ENCODE measurements at places on chromosomes 7 and 10. TPM values are rescaled to one million over a fixed set of nuclear protein-coding genes. Genes with fewer than 3 reads are reported as not detected.

Gene ACHE
- total RNA-seq, result not detected

Gene CBX3
- total RNA-seq, result 179 TPM

Gene FKBP6
- not detected for total RNA-seq

DNA sequence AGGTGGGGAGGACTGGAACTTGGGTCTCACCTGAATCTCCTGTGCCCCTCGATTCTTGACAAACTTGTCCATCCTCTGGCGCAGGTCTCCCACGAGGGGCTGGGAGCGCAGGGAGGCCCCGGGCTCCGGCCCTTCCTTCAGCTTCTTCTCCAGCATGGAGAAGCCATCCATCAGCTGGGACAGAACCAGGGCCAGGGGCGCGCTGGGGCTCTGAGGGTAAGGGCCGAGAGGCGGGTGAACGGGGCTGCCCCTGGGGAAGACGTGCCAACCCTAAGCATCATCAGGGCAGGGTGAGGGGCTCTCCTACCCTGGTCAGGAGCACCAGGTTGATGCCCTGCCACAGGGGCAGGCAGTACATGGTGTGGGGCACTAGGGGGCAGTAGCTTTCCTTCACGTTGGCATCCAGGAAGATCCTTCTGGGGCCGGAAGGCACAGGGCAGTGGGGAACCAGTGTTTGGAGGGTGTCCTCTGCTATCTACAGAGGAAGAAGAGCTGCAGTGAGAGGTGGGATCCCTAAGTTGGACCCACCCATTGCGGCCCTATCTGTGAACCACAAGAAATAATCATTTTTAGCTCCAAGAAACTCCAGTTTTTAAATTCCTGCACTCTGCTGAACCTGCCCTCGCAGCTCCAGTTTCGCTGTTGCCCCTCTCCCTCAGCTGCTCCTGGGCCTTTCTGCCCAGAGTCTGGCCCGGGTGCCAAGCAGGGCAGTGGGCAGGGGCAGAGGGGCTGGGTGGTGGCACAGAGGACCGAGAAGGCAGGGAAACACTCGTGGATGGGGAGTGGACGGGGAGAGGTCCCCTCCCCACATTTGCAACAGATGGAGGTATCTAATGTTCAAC, 10.8 kb upstream of the PYROXD2 start:
- peak; percentile 74 for ATAC-seq

DNA sequence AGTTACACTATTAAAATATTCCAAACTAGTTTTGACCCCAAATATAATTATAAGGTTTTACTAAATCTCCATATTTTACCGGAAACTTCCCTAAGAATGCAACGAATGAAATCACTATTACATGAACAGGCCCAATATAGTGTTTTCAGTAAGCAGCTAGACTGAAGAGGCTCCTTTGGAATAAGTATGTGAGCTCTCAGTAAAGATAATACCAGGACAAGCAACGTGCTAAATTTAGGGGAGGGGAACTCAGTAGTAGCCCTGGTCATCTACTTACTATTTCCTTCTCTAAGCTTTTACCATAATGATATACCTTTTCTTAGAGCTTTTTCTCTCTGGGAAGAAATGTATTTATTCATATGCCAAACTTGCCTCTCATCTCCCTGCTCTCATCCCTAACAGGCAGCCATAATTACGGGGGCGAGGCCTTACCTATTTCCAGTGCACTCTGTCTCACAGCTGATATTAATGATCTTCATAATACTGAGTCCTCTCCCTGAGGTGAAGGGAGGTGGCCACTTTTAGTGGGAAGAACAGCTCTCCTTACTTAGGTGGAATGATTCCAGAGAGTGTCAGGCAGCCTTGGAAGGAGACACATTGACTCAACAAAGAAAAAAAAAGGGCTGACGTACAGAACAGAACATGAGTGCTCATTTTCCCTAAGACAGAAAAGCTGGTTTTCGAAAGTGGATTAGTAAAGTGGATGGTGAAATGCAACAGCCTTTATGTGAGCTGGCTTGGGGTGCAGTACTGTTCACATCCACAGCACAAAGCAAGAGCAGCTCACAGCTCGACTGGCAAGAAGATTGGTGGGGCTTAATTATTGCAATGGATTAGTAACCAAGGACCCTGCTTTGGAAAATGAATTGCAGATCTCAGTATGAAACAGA, 165.4 kb downstream of the GLI3 start:
- no peak for ATAC-seq

GRCh38 chr7:28245123-28245878, 64.7 kb upstream of the JAZF1 start:
- no peak for ATAC-seq

Gene MSMB
- total RNA-seq, result not detected

DNA sequence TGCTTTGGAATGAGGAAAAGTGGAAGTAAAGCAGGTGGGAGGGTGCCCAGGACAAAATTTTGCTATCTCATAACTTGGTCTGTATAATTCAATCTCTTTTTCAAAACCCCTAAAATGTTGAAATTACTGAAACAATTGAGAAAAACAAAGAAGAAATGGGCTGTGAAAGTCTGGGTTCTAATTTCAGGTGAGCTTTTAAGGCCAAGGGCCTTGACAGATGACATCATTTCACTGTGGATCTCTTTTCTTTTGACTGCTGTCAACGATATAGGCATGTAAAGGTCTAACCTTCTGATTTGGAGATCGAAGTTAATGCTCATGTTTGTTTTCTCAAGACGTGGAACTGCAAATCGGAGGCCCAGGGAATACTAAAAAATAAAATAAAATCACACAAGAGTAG, 127.8 kb downstream of the ITGA8 start:
- no peak for ATAC-seq

- no peak for ATAC-seq
Observed at GRCh38 chr10:81944609-81945008, 69.6 kb downstream of the NRG3 start.

DNA sequence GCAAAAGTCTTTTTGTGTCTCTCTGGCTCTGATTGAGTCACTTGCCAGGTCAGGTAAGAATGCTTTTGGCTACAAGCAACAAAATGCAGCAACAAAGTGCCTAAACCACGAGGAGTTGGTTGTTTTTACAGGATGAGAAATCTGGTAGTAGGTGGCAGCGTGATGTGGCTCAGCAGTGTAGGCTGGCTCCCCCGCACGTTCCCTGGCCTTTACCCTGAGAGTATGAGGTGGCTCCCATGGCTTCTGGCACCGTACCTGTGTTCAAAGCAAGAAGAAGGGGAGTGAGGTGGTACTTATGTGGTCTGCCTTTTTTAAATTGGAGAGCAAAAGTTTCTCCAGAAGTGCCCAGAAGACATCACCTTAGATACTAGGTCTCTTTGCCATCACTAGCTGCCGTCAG, 11.7 kb downstream of the PRKRIP1 start:
- peak; percentile 51 for ATAC-seq

- ATAC-seq, result no peak
Observed at GRCh38 chr10:97708976-97709946, 4.3 kb upstream of the MARVELD1 start.

Gene SPDYE2B
- not detected for total RNA-seq

DNA sequence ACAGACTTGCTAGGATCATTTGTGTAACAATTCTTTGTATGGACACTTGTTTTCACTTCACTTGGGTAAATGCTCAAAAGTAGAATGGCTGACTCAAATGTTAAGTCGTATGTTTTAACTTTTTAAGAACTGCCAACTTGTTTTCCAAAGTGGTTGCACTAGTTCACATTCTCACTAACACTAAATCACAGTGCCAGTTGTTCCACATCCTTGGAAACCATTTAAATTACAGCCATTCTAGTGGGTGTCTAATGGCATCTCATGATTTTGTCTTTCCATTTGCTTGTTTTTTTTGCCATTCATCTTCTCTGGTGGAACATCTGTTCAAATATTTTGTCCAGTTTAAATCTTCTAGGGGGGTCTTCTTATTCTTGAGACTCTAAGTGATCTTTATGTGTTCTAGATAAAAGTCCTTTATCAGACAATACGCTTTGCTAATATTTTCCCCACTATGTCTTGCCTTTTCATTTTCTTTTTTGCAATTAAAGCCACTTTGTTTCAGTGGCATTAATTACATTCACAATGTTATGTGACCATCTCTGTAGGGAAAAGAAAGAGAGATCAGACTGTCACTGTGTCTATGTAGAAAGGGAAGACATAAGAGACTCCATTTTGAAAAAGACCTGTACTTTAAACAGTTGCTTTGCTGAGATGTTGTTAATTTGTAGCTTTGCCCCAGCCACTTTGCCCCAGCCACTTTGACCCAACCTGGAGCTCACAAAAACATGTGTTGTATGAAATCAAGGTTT, 63.9 kb downstream of the ITGB1 start:
- no peak for ATAC-seq

GRCh38 chr10:69090685-69091084, 2.8 kb downstream of the SRGN start:
- ATAC-seq, result no peak

DNA sequence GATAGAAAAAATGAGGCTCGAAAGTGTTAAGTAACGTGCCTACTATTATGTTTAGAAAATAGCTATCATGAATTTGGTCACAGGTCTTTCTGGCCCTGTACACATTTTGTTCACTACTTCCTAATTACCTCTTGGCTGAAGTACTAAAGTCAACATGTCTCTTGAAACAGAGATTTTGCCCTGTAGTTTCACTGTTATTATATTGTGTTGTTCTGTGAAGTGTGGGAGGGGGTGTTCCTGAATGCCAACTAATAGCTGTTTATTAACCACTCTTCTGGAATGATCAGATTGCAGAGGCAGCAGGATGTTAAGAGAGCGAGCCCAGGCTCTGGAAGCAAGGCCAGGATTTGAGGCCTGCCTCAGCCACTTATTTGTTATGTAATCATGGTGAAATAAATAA, 72.1 kb downstream of the RNF133 start:
- no peak for ATAC-seq

Gene ZNF804B
- not detected for total RNA-seq

GRCh38 chr10:118310822-118311221, 31.3 kb downstream of the FAM204A start:
- ATAC-seq, result no peak

- no peak for ATAC-seq
Observed at GRCh38 chr10:48470893-48471805, 133.7 kb downstream of the ARHGAP22 start.

DNA sequence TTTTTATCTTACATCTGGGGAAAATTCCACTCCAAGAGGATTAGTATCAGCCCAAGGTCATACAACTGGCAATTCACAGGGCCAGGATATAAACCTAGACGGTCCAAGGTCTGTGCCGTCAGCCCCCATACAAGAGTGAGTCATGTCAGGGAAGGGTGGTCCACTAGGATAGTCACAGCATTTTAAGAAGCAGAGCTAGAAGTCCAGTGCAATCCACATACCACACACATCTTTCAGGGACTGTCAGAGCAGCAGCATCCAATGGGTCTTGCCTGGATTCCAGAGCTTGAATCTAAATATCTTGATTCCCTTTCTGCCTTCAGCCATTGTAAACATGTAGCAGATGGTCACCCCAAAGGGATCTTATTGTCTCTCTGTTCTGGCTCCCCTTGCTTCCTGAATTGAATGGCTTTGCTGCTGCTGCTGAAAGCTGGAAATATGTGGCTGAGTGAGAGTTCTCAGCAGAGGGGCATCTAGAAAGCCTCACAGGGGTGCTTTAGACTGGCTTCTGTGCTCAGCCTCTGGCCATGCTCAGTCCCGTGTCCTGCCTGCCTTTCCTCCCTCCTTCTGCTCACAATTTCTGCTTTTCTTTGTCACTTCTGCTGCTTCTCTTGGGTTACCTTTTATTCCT, 9.9 kb upstream of the OR6V1 start:
- ATAC-seq, result no peak

DNA sequence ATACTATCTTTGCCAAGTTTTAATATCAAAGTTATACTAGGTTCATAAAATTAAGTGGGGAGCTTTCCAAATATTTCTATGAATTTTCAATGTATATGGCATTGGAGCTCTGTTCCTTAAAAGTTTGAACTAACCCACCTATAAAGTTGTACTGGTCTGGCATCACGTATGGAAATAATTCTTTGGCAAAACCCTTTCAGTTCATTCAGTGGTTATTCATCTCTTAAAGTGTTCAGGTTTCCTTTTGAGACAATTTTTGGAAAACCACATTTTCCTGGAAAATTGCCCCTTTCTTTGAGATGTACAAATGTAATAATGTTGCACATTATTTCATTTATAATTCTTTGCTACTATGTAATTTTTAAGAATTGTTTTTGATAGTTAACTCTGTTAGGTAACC, 62.5 kb upstream of the INPP5A start:
- no peak for ATAC-seq

GRCh38 chr7:87337331-87337730, 8.1 kb upstream of the CROT start:
- no peak for ATAC-seq

Gene CHST15
- total RNA-seq, result 10.9 TPM
